ENCODE measurements at places on chromosomes 2 and 18. TPM values are rescaled to one million over a fixed set of nuclear protein-coding genes. Genes with fewer than 3 reads are reported as not detected.

BMP10 gene
- polyA plus RNA-seq: not detected

- no peak for DNase-seq
- H3K27me3 ChIP-seq: no peaks in the 10 kb centered on the region
- no peaks in the 10 kb centered on the region for H3K4me1 ChIP-seq
- H3K4me3 ChIP-seq: no peak overlapping the region
These were observed 112.4 kb downstream of the DNER start for GRCh38 chr2:229601936-229602335.

RASGRP3 gene
- polyA plus RNA-seq: 152 TPM

DNA sequence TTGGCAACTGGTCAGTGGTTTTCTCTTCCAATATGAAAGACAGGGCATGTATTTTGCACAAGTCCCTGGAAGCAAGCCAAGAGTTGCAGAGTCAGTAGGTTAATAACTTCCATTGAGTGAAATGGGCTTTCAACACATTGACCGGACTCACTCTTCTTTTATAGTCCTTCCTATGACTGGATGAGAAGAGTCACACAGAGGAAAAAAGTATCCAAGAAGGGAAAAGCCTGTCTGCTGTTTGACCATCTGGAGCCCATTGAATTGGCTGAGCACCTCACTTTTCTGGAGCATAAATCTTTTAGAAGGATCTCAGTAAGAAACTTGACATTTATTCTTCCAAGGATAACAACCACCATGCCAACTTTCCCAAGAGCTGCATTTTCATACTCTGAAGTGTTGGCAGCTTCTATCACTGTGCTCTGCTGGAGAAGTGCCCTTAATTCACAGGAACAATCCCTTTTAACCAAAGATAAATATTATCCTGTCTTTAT lies 45.4 kb downstream of the RASGRP3 start:
- H3K27ac ChIP-seq: peak overlapping the region; percentile 48
- no peak for DNase-seq
- H3K36me3 ChIP-seq: peaks cover 2% of the 10 kb centered on the region
- H3K27me3 ChIP-seq: no peaks in the 10 kb centered on the region
- H3K4me3 ChIP-seq: no peak overlapping the region

DNA sequence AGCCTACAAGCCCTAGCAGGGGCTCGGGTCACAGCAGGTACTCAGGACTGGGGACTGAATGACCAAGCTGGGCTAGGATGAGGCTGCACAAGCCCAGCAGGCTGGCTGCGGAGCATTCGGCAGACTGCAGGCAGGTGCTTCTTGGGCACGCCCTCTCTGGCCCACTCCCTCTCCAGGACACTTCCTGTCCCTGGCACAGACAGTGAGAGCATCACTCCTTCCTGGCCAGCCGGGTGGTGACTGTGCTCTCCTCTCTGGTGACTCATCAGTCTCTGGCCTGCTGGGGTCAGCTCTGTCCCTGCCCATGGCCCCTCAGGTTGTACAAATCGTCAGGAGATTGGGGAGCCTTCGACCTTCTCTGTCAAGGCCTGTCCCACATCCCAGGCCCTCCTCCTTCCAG lies 22.5 kb downstream of the C1QL2 start:
- DNase-seq: no peak
- H3K27ac ChIP-seq: no peak overlapping the region
- H3K4me1 ChIP-seq: no peaks in the 10 kb centered on the region
- no peak overlapping the region for H3K4me3 ChIP-seq
- no peaks in the 10 kb centered on the region for H3K36me3 ChIP-seq

SCYGR7 gene
- not detected for polyA plus RNA-seq

- H3K27me3 ChIP-seq: no peaks in the 10 kb centered on the region
- no peaks in the 10 kb centered on the region for H3K4me1 ChIP-seq
- no peaks in the 10 kb centered on the region for H3K36me3 ChIP-seq
- H3K4me3 ChIP-seq: no peak overlapping the region
- peak overlapping the region; percentile 43 for H3K27ac ChIP-seq
These were observed 111.3 kb upstream of the CREB1 start for GRCh38 chr2:207418419-207418818.

DNA sequence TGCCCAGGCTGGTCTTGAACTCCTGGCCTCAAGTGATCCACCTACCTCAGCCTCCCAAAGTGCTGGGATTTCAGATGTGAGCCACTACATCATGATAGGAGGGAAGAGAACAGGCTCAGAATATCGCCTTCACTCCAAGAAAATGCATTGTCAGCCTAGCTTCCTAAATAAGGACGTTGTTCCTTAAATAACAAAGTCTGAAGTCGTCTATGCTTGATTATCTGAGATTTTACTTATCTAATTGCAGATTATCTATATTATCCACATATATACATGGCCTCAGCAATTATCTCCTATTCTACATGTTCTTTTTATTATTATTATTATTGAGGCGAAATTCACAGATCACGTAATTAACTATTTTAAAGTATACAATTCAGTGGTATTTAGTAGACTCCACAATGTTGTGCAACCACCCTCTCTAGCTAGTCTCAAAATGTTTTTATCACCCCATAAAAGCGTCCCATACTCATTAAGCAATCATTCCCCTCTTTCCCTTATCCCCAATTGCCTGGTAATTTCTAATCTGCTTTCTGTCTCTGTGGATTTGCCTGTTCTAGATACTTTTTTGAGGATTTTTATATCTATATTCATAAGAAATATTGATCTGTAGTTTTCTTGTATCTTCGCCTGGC lies 95.1 kb upstream of the RFX8 start:
- no peaks in the 10 kb centered on the region for H3K36me3 ChIP-seq
- no peaks in the 10 kb centered on the region for H3K27me3 ChIP-seq
- H3K27ac ChIP-seq: no peak overlapping the region

GRCh38 chr2:989781-990467 lies 39.3 kb downstream of the SNTG2 start:
- H3K4me3 ChIP-seq: no peak overlapping the region
- H3K4me1 ChIP-seq: no peaks in the 10 kb centered on the region
- no peaks in the 10 kb centered on the region for H3K27me3 ChIP-seq
- DNase-seq: no peak
- H3K36me3 ChIP-seq: no peaks in the 10 kb centered on the region

- H3K4me3 ChIP-seq: no peak overlapping the region
- no peaks in the 10 kb centered on the region for H3K4me1 ChIP-seq
- no peak for DNase-seq
- no peak overlapping the region for H3K27ac ChIP-seq
- no peaks in the 10 kb centered on the region for H3K27me3 ChIP-seq
- no peaks in the 10 kb centered on the region for H3K36me3 ChIP-seq
These were observed 469.3 kb downstream of the PLCL1 start for GRCh38 chr2:198273660-198274059.

CFAP65 gene
- polyA plus RNA-seq: 1.7 TPM

DNA sequence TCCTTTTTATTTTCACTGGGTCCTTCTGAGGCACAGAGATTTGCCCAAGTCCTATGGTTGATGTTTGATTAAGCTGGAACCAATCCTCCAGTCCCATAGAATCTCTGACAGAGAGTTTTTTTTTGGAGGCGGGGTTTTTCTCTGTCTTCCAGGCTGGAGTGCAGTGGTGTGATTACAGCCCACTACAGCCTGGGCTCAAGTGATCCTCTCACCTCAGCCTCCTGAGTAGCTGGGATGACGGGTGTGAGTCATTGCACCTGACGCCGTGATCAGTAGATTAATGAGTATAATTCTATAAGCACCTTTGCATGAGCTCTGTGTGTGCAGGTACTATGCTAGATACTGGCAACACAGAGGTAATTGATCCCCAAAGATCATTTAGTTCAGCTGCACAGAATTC lies 15.3 kb upstream of the TRPM8 start:
- no peak for DNase-seq
- no peak overlapping the region for H3K27ac ChIP-seq

DNA sequence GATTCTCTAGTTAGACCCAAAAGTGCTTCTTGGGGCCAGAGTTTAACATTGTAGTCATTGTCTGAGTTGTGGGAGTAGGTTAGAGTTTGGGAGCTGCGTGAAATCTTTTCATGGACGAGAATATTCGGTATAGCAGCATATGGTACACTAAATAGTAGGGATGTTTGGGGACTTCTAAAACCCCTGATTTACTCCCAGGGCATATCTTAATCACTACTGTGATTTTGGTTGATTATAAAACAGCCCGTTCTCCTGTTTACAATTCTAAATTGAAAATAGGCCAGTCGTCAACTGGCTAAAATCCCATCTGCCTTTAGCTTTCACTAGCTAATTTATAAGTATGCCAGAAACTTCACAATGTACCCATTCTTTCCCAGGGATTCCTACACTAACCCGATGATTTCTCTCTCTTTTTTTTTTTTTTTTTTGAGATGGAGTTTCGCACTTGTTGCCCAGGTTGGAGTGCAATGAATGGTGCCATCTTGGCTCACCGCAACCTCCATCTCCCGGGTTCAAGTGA lies 44.3 kb downstream of the MOB4 start:
- no peak overlapping the region for H3K27ac ChIP-seq
- no peaks in the 10 kb centered on the region for H3K27me3 ChIP-seq
- peaks cover 41% of the 10 kb centered on the region for H3K36me3 ChIP-seq
- no peak overlapping the region for H3K4me3 ChIP-seq
- H3K4me1 ChIP-seq: no peaks in the 10 kb centered on the region
- no peak for DNase-seq

GRCh38 chr18:52319424-52319983 lies 20.5 kb upstream of the DCC start:
- no peak for DNase-seq
- no peaks in the 10 kb centered on the region for H3K36me3 ChIP-seq
- H3K4me1 ChIP-seq: no peaks in the 10 kb centered on the region
- no peak overlapping the region for H3K4me3 ChIP-seq
- H3K27me3 ChIP-seq: no peaks in the 10 kb centered on the region
- H3K27ac ChIP-seq: no peak overlapping the region

DNA sequence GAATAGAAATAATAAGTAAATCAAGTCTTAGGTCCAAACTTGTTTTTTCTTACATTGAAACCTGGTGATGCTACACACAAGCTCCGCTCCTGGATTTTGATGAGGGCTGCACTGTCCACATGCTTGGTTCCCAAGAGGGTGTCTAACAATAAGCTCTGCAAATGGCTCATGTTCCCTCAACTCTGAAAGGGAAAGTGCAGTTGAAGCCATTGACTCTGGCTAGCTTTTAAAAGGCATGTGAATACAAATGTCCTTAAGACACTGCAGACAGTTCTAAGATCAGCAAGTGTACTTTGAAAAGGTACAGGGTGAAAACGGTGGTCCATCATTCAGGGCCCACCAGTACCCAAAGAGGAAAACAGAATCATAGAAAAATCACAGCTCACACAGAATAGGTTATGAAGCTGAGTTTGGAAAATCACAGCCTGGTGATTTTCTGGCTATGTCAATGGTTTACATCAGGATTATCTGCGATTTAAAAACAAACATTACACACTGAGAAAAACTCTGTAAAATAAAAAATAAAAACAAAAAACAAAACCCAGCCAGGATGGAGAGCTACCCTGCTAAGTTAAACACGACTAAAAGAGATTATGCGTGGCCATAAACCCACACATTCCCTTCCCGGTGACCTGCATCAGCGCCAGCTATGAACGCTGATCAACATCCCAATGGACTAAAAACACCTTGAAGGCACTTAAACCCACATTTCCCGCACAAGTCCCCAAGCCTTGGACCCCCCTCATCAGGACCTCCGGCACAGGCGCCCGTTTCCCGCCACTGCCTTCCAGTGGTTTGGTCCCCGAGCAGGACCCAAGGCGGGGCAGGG lies 554 bp downstream of the PFN4 start:
- no peak for DNase-seq
- H3K4me3 ChIP-seq: peak overlapping the region; percentile 61
- H3K4me1 ChIP-seq: peaks cover 23% of the 10 kb centered on the region
- peak overlapping the region; percentile 91 for H3K27ac ChIP-seq
- H3K27me3 ChIP-seq: no peaks in the 10 kb centered on the region
- no peaks in the 10 kb centered on the region for H3K36me3 ChIP-seq

- no peak for DNase-seq
- no peak overlapping the region for H3K27ac ChIP-seq
- no peaks in the 10 kb centered on the region for H3K36me3 ChIP-seq
- H3K27me3 ChIP-seq: no peaks in the 10 kb centered on the region
- H3K4me3 ChIP-seq: no peak overlapping the region
These were observed 9.9 kb upstream of the MBOAT2 start for GRCh38 chr2:9013403-9013802.

SERTAD2 gene
- 9.1 TPM for polyA plus RNA-seq

TANC1 gene
- polyA plus RNA-seq: 19.2 TPM

GRCh38 chr2:71681626-71682025 lies 228.3 kb downstream of the DYSF start:
- no peak for DNase-seq
- H3K4me3 ChIP-seq: no peak overlapping the region
- no peaks in the 10 kb centered on the region for H3K36me3 ChIP-seq
- H3K27ac ChIP-seq: no peak overlapping the region
- H3K27me3 ChIP-seq: no peaks in the 10 kb centered on the region

DNA sequence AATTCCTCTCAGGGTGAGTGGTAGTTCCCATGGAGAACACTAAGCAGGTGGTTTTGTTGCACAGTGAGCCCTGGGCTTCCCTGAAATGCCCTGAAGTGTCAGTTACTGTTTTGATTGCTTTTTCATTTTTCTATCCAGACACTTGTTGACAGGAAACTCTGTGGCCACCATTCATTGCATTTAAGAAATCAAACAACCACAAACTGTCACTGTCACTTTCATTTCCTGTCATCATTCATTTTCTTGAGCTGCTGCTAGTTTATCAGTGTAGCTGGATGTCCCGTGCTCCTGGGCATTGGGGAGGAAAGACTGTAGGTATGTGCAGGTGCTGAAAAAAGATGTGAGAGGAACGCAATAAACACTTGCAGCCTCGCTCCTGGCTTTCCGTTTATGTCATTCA lies 891.6 kb upstream of the ZEB2 start:
- H3K4me3 ChIP-seq: no peak overlapping the region
- H3K27me3 ChIP-seq: no peaks in the 10 kb centered on the region
- no peaks in the 10 kb centered on the region for H3K4me1 ChIP-seq
- DNase-seq: no peak
- no peak overlapping the region for H3K27ac ChIP-seq

SERPINB7 gene
- 99.5 TPM for polyA plus RNA-seq

GRCh38 chr18:13271302-13271911 lies 52.8 kb downstream of the LDLRAD4 start:
- peaks cover 38% of the 10 kb centered on the region for H3K4me1 ChIP-seq
- H3K27ac ChIP-seq: no peak overlapping the region
- no peaks in the 10 kb centered on the region for H3K36me3 ChIP-seq

MALT1 gene
- polyA plus RNA-seq: 6.6 TPM

- H3K27me3 ChIP-seq: no peaks in the 10 kb centered on the region
- H3K4me3 ChIP-seq: no peak overlapping the region
- H3K27ac ChIP-seq: no peak overlapping the region
- H3K4me1 ChIP-seq: no peaks in the 10 kb centered on the region
- DNase-seq: no peak
These were observed 131.4 kb upstream of the ID2 start for GRCh38 chr2:8550481-8550880.

GRCh38 chr18:43265465-43265864 lies 11.8 kb downstream of the SYT4 start:
- H3K36me3 ChIP-seq: no peaks in the 10 kb centered on the region
- DNase-seq: no peak

All from SK-N-SH (cell line).